ENCODE measurements at places on chromosomes 13 and 19.

- DNase-seq = no peak
These were observed 258.6 kb downstream of the ATP8A2 start for GRCh38 chr13:25630329-25630900.

DNA sequence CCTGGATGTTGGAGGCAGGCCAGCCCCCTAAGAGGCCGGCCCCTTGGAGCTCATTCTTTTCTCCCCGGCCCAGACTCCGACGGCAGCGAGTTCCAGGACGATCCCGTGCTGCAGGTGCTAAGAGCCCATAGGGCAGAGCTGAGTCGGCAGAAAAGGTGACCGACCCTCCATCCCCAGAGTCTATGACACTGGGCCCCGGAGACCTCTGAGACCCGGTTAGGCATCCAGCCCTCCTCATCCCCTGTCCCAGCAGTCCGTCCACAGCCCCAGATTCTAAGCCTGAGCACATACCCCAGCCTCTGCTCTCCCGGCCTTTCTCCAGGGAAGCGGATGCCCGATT lies 7.3 kb upstream of the ARHGAP33 start:
- DNase-seq = no peak

DNA sequence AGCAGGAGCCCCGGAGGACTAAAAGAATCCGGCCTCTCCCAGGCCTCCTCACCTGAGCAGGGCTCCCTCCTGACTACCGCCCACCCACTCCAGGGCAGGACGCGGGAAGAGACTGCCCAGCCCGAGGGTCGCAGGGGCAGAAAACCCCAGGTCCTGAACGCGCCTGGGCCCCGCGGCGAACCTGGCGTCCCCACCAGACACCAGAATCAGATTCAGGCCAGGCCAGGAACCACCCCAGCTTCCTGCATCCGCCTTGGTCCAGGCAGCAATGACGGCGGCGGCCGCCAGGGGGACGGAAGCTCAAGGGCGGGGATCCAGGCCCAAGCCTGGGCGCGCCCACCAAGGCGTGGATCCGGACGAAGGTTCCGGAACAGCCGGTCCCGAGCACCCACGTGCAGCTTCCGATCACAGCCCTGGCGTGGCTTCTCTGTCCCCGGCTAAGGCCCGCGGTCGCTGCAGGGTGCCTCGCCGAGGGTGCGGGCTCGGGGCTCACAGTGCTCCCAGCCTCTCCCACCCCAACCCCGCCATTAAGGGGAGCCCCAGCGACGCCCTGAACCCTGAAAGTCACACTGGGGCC lies 3.6 kb downstream of the LGALS7 start:
- DNase-seq = peak; percentile 64

DNA sequence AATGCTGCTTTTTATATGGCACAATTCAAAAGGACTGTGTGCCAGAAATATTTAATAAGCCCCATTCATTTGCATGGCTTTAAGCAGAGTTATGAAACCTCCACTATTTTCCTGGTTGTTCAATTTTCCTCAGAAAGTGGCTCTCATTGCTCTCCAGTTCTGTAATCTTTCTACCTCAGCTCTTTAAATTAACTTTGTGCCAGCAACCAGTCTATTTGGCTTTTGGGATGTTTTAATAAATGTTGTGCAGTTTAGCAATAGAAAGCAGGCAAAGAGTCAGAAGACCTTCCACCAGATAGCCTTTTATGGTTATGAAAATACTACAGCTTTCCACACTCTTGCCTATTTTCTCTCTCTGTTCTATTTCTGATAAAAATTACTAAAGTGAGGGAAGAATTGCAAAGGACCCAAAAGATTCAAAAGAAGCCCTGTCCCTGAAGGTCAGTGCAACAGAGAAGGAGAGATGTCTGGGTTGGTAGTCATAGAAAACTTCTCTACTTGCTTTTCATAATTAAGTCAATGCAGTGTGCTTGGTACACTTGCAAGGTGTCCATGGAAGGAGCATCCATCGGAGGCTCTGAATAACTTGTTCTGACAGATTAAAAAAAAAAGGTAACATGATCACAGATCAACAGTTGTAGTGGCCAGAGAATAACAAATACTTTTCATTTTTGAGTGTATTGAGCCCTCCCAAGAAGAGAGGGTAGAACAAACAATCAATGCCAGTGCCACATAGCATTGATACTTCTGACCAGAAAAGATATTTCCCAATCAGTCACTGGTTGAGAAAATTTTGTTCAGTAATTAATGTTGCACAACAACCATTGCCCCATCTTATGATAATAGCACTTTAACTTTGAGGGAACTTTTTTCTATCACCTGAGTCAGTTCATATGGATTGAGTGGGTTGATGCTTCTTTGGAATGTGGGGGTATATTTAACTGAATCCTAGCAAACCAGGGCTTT lies 48.4 kb upstream of the SPRY2 start:
- no peak for DNase-seq

DNA sequence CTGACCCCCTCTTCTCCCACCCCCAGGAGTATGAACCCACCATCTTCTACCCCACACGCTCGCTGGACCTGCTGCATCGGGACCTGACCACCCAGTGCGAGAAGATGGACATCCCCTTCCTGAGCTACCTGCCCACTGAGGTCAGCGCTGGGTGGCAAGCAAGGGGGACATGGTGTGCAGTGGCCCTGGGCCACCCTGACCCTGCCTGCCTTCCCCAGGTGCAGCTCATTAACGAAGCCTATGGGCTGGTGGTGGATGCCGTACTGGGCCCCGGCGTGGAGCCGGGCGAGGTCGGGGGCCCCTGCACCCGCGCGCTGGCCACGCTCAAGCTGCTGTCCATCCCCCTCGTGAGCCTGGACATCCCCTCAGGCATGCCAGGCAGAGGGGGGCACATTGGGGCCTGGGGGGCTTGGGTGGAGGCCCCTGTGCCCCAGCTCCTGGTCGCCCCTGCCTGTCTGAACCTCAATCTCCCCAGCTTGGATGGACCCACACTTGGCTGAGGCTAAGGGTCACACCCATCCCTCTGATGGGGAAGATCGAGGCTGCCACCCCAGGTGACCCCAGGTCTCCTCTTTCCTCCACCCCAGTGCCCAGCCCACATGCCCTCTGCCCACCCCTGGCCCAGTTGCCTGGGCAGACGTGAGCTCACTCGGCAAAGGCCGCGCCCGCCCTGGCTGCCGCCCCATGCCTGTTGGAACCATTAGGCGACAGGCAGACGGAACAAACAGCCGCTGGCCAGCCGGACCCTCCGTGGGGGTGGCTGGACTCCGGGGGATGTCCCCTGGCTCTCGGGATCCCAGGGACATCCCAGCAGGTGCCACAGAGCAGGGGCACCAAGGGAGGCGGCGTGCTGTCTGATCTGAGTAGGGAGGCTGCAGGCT lies 2.5 kb upstream of the CILP2 start:
- no peak for DNase-seq

DNA sequence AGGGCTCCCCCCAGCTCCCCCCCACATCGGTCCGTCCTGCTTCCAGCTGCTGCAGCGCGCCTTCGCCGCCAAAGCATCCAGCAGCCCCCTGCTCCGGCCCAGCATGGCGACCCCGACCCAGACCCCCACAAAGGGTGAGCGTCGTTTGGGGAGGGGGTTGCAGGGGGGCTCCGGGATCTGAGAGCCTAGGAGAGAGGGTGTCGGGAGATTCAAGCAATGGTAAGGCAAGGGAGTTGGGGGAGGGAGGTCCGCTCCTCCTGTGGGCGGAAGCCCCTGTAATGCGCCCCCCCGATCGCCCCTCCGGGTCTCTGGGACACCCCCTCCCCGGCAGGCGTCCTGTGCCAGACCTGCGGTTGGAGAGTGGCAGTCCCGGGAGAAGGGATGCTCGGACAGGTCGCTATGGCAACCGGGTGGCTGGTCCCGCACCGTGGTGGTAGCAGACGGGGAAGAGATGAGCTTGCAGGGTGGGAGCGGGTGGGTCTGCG lies at the start of gene FXYD7:
TSS of gene FXYD7 (plus strand) at position 25 of the 485 bp plus-strand sequence. CDS start at position 104, 79 bp downstream.
- no peak for DNase-seq

- DNase-seq = no peak
These were observed 64.1 kb upstream of the RANBP3 start for GRCh38 chr19:6041991-6042481.

DNA sequence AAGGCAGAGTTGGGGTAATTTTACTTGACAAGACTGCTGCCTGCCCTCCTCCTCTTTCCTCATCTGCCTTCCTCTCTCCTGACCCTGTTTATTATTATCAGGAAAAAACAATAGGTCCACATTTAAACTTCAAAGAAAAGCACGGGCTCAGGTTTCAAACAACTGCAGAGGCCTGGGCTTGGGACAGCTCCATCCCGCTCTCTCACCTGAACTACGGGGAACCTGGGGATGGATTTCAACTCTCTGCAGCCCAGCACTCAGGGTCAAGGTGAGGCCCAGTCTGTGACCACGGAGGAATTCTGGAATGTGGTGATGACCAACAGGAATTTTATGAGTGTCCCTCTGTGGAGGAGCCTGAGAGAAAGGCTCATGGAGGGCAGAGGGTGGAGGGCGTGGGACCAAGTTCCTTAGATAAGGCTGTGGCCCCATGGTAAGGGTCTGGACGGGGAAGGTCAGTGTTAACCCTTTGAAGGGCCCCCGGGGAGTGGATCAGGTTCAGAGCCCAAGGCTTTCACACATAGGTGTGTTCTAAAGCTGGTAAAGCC lies 220.8 kb upstream of the MAB21L1 start:
- no peak for DNase-seq

- DNase-seq = no peak
These were observed 44.5 kb upstream of the CLDN10 start for GRCh38 chr13:95507991-95508390.

- DNase-seq = peak; percentile 89
These were observed 245.0 kb upstream of the SERP2 start for GRCh38 chr13:44128552-44129001.

- no peak for DNase-seq
These were observed 530.4 kb downstream of the MYO16 start for GRCh38 chr13:109159650-109160309.

DNA sequence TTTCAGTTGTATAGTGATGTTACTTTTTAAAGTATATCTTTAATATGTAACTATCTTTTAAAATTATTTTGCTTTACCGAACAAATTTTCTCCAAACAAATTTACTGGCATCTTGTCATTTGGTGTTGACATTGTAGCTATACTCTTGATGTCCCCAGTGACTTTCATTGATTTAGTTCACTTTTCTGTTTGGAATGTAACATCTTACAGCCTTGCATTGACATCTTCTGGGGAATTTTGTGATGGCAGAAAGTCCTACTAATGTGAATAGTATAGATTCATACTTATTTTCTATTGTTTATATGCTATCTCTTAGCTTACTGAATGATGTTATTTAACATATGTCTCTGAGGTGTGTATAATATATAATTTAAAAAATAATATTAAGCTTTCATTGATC lies 800.9 kb upstream of the ATXN8OS start:
- DNase-seq = no peak

GRCh38 chr19:53600217-53600616 lies 31.6 kb upstream of the DPRX start:
- no peak for DNase-seq

GRCh38 chr19:22945560-22945959 lies 57.4 kb downstream of the ZNF728 start:
- no peak for DNase-seq

GRCh38 chr19:5011476-5012238 lies 42.7 kb downstream of the KDM4B start:
- DNase-seq = peak; percentile 12

- DNase-seq = no peak
These were observed 933.1 kb downstream of the DIAPH3 start for GRCh38 chr13:59230484-59231264.

DNA sequence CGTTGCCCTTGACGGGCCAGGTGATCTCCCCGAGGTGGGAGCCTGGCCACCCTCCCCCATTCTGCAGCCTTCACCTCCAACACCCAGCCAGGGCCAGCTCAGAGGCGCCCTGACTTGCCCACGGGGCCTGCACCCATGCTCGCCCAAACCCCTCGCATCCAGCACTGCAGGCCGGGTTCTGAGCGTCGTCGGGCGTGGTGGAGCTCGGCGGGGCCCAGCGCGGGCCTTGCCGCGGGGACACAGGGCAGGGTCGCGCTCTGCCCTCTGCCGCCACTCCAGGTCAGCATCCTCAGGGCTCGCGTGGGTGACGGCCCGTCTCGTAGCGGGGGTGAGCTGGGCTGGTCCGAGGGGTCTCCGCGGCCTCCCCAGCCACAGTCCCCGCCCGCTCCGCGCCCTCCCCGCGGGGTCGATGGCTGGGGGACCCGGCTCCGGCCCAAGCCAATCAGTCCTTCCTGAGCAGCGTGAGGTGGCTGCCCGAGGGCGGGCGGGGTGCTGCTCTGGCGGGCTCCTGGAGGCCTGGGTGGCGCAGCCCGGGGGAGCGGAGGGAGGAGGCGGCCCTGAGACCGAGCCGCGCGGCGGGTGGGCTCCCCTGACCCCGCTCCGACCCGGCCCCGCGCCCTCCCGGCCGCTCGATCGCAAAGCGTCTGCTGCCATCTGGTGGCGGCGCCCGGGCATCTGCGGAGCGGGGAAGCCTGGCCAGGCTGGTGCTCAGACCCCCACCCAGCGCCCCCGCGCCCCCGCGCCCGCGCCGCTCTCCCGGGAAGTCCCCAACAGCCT lies 61.4 kb downstream of the CCNE1 start:
- DNase-seq = no peak

GRCh38 chr13:63393112-63393511 lies 1977.5 kb upstream of the PCDH20 start:
- DNase-seq = no peak

DNA sequence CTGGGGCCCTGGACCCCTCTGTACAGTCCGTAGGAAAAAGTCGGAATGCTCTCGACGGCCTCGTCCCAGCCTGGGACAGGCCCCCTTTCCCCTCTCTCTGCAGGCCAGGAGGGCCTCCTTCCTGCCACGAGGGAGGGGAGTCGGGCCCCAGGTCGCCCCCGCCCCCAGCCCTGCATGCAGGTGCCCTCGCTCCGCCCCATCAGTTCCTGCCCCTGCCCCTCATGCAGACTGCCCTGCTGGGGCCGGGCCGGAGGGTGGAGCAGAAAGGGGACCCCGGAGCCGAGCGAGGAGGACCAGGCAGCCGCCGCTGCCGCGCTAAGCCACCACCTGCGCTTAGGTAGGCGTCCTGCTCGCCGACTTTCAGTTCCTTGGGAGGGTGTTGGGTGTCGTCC lies 7.3 kb downstream of the LYL1 start:
- no peak for DNase-seq

- no peak for DNase-seq
These were observed 952.5 kb upstream of the ATXN8OS start for GRCh38 chr13:69155136-69155535.

- DNase-seq = no peak
These were observed 32.4 kb downstream of the GPR42 start for GRCh38 chr19:35403116-35403760.

DNA sequence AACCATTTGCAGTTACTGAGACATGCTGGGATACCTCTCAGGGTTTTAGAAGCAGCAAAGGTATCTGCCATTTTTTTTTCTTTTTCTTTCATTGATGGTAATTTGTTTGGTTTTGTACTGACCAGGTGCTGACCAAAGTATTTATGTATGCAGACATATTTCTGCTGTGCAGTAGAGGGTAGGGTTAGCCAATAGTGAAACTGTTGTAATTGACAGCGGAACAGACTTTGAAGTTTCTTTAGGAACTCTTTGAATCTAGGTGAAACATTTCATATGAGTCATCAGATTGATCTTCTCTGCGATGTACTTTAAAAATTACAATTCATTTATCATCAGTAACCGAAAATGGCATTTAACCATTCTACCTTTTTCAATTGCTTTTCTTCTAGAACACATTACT lies 63.0 kb downstream of the ITGBL1 start:
- DNase-seq = no peak

Measured in gastrocnemius medialis (tissue), 4 donors.